Stimulated activated CD4-positive, alpha-beta T cell treated with anti-CD3 and anti-CD28 coated beads, Interleukin-4, amount 100 ng/mL, for 1 hour (primary cell): ENCODE measurements at places on chromosomes 2 and 18.

GRCh38 chr2:8427211-8427610 is 254.6 kb upstream of the ID2 start:
- no peak for DNase-seq

- DNase-seq, result no peak
Observed at GRCh38 chr2:217749008-217749407, 253.8 kb downstream of the TNS1 start.

GRCh38 chr18:75220551-75221355 is 10.2 kb downstream of the TSHZ1 start:
- no peak for DNase-seq

DNA sequence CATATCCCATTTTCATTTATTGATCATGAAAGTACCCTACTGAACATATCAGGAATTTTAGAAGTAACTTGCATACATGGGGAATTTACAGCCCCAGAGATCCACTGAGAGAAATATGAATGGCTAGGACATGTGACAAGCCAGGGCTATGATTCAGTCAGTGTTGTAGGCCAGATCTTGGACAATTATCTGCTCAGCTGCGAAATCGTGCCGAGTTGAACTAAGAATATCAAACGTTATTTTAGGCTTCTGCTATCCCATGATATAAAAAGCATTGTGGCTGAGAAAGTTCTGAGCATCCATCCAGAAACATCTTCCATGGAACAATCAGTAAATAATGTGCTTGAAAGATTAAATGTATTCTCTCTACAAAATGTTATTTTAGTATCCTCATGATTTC is 85.7 kb upstream of the UNC80 start:
- DNase-seq, result no peak

- no peak for DNase-seq
Observed at GRCh38 chr2:219460424-219460926, 25.8 kb downstream of the SPEG start.

- no peak for DNase-seq
Observed at GRCh38 chr2:112639936-112640335, 5.8 kb upstream of the SLC20A1 start.

GRCh38 chr2:236157815-236158498 is 10.2 kb downstream of the GBX2 start:
- DNase-seq, result no peak

- no peak for DNase-seq
Observed at GRCh38 chr2:204389120-204389519, 156.2 kb upstream of the PARD3B start.

- DNase-seq, result no peak
Observed at GRCh38 chr2:17620280-17620679, 79.8 kb downstream of the VSNL1 start.

GRCh38 chr2:142952793-142953494 is 75.5 kb downstream of the KYNU start:
- no peak for DNase-seq

DNA sequence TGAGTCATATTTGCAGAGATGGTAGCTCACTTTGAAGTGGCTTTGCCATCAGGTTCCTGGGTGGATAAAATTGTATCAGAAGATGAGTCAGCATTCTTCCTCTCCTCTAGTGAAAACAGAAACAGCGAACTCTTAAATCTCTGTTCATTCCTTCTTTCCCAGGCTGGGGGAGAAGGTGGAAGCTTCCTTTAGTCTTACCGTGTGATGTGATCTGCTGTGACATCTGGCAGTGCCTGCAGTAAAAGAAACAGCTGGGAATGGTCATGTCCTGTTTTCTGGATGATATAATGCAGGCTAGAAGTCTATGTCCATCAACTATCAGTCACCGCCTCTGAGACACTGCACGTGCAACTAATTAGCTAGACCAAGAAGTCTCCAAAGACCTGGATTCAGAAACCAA is 171.6 kb downstream of the VAPA start:
- no peak for DNase-seq

GRCh38 chr2:100909534-100910081 is 89.7 kb downstream of the NPAS2 start:
- DNase-seq, result no peak

DNA sequence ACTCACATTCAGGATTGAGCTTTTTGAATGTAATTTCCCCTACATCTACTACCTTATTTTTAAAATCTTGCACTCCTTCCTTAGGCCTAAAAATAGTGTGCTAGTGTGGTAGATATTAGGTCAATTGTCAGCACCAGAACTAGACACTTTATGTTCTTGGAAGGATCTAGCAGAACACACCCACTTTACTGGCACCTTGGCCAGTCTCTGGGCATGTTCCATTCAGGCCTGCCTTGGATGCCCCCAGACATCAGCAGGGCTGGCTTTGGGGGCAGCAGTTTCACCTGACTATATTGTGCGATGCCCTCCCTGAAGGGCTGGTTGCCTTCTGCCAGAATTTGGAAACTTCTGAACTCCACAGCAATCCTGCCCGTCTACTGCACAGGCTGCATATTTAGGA is 15.3 kb upstream of the NFE2L2 start:
- DNase-seq, result no peak

DNA sequence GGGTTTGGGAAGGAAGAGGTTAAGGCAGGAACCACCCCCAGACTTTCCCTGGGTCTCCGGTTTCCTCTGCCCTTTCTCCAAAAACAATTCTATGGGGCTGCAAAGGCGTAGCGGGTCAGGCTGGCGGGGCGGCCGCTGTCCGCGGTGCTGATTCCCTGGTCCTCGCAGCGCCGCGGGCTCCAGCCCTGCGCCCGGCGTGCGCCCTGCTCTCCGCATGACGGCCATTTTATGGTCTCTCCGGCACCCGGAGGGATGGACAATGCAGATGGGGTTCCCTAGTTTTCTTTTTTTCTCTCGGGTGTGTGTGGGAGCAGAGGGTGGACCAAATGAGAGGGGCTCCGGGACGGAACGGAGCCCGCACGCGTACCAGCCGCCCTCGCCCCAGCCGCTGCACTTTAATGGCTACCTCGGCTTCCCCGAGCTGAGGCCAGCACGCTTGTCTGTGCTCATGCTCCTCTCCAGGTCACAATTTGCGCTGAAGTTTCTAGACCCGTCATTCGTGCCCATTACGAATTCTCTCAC is 1.6 kb downstream of the ST8SIA3 start:
- no peak for DNase-seq

GRCh38 chr2:127630096-127630863 is 15.7 kb upstream of the GPR17 start:
- no peak for DNase-seq

DNA sequence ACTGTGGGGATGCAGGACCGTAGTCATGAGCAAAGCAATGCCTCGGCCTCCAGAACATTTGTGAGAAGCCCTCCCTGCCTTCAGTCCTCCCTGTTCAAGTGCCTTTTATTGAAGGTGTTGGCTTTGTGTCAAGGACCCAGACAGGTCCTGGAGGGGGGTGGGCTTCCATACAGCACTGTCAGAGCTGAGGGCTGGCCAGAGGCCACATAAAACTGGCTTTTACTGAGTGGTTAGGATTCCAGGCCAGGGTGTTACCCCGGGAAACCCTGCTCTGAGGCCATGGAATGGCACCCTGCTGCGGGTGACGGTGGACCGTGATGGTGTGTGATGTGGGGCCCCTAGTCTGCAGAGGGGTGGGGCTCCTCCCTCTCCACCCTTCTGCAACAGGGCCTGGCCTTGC is 41.6 kb downstream of the TOGARAM2 start:
- no peak for DNase-seq

- no peak for DNase-seq
Observed at GRCh38 chr18:52569492-52569891, 229.5 kb downstream of the DCC start.

- DNase-seq, result no peak
Observed at GRCh38 chr2:226891780-226892590, 56.1 kb downstream of the RHBDD1 start.

DNA sequence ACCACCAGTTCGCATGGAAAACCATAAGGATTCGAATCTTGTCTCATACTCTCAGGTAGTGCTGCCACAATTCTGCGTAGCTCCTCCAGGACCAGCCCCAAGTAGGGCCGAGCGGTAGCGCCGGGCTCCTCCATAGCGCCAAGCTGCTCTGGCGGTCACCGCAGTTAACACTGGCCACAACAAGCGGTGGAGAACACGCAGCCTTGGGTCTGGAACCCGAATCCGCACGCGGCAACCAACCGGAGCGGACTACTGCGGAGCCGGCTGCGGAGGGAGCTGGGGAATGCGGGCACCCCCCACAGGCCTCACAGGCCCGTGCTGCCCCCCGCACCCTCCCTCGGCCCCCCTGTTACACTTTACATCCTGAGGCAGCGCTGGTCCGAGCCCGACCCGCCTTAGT is 531.5 kb downstream of the STK39 start:
- no peak for DNase-seq

DNA sequence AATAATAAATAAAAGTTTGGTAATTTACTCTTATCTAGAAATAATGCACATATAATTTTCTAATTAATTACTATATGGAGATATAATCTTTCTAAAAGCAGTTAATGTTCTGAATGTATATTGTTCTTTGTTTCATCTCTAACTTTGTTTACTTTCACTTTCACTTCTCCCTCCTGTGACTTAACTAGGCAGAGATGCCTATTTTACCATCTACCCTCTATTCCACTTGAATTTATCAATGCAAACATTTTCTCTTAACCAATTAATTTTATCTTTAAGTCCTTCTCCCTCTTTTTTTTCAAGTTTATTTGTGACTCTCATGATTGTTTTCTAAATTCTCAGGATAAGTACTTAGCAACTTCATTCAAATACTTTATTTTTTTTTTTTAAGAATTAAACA is 55.1 kb upstream of the IL1RL1 start:
- DNase-seq, result no peak

- DNase-seq, result no peak
Observed at GRCh38 chr2:157559890-157560289, 68.8 kb downstream of the ACVR1C start.

DNA sequence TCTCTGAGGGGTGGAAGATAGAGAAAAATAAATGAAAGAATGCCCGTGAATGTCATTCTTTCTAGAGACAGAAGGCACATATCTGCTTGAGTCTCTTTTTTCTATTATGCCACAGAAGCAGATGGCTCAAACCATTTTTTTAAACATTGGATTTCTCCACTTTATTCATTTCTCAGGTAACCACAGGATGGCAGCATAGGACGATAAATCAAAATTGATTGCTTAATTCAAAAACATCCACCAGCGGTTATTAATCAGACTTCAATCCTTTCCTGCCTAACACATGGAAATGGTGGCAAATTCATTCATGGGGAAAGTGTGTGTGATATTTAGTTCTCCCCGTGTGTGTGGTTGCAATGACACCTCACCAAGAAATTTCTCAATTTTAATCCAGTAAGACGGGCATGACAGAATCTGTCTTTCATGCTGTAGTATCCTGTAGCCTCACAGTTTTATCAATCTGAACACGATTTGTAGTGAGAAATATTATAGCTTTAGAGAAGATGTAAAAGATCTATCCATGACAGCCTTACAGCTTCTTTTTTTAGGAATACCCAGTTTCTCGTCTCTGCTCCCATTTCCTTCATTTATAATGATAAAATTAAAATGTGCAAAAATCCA is 72.2 kb downstream of the DSC3 start:
- DNase-seq, result no peak

GRCh38 chr18:32317651-32318050 is 127.8 kb downstream of the MEP1B start:
- DNase-seq, result no peak

DNA sequence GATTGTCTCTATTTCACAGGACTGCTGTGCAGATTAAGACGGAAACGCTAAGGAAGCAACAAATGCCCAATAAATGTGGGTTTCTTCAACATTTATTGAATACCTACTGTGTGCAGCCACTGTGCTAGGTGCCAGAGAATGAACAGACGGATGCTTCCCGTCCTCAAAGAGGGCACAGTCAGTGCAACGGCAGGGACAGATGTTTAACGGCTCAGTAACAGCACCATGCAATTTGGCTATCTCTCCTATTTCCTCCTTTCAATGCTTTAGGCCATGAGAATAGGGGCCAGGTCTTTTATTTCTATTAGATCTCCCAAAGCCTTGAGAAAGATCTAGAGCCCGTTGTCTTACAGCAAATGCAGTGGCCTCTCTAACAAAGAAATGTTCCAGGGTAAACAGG is 7.2 kb downstream of the EDAR start:
- no peak for DNase-seq

GRCh38 chr2:163155279-163155883 is 316.8 kb upstream of the KCNH7 start:
- DNase-seq, result no peak

DNA sequence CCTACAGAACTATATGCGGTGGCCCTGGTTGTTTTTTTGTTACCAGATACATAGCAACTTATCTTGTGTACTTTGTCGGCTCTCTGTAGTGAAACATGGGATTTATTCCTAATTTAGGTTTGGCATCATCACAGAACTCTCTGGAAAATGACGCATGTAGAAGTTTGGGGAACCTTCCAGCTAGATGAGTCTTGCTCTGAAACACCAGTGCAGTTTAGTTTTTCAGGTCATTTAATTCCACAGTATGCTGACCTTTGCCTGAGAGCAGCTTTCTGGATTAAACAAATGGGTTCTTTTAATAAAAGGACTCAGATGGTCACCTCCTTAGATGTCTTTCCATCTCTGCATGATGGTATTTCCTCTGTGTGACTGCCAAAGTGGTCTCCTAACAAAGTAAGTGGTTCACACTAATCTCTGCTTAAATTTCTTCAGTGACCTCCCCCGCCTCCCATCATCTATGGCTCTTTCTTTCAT is 39.9 kb downstream of the MYO3B start:
- DNase-seq, result no peak

- DNase-seq, result no peak
Observed at GRCh38 chr18:75047240-75047961, 161.5 kb downstream of the PTGR3 start.

DNA sequence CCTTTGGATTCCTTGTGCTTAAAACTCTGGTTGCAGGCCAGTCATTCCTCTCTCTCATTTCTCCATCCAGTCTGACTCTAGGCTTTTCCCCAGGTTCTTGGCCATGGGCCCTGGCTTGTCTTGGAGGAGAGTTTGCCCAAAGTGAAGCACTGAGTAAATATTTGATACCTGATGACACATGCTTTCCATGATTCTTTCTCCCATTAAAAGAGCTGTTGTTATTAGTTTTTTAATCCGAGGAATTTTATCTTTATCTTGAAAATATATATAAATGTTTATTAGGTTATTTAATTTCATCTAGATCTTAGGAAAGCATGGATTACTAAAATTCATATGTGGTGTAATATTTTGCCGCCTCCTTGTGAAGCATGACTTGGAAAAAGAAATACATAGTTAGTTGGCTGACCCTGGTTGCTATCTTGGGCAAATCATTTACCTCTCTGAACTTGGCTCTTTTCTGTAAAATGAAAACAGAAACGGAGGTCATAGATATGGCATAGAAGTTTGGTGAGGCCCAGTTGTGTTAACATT is 650.1 kb downstream of the SLC4A3 start:
- DNase-seq, result no peak

DNA sequence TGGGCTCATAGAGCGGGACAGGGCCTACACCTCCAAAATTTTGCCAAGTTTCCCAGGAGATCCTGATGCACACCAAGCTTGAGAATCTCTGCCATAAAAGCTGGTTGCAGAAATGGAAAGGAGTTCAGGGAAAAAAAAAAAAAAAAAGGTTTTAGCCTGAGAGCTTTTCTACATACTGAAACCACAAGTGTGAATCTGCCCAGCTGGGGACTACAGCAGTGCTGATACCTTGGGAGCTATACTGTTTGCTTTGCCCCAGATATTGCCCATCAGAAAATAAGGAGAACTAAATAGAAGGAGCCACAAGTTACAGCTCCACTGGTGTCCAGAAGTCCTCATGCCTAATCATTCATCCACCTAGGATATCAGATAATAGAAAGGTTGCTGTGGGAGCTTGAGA is 38.4 kb upstream of the NCKAP5 start:
- no peak for DNase-seq
